HepG2 (cell line): ENCODE measurements at places on chromosomes 4 and X. TPM values are rescaled to one million over a fixed set of nuclear protein-coding genes. Genes with fewer than 3 reads are reported as not detected.

SPIN2A gene
- polyA plus RNA-seq, result 0.44 and 0.56 TPM in 2 replicates

TMPRSS11B gene
- polyA plus RNA-seq, result not detected in 2 replicates

ARMCX4 gene
- polyA plus RNA-seq, result not detected in 2 replicates

TEX13C gene
- not detected in 2 replicates for polyA plus RNA-seq

EPGN gene
- not detected in 2 replicates for polyA plus RNA-seq

GPR119 gene
- 3.5 and 5.5 TPM in 2 replicates for polyA plus RNA-seq

CXCL11 gene
- 0.08 TPM in 1 of 2 replicates, not detected in the other for polyA plus RNA-seq

PITX2 gene
- polyA plus RNA-seq, result not detected in 2 replicates

ZBTB33 gene
- 5.7 and 6.5 TPM in 2 replicates for polyA plus RNA-seq

MTMR1 gene
- polyA plus RNA-seq, result 8.9 and 9.1 TPM in 2 replicates

RHOXF2B gene
- polyA plus RNA-seq, result not detected in 2 replicates

SOD3 gene
- polyA plus RNA-seq, result 0.04 TPM in 1 of 2 replicates, not detected in the other

TMPRSS11A gene
- not detected in 2 replicates for polyA plus RNA-seq

TRPC3 gene
- polyA plus RNA-seq, result not detected in 2 replicates
